ENCODE measurements at places on chromosomes 5 and 9.

DNA sequence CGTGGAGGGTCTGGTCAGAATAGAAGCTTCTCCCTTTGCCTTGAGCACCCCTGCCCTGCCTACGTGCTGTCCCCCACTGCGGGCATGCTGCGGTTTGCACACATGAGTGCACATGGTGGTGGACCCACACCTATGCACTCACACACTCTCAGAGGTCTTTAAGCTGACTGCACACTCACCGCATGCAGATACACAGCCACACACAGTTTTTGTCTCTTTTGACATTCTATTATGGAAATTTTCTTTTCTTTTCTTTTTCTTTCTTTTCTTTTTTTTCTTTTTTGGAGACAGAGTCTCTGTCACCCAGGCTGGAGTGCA is 584 bp upstream of the ARID3C start:
- DNase-seq, result no peak

GRCh38 chr5:40080191-40080590 is 599.5 kb upstream of the PTGER4 start:
- no peak for DNase-seq

- no peak for DNase-seq
Observed at GRCh38 chr5:91194824-91195381, 188.2 kb downstream of the ARRDC3 start.

DNA sequence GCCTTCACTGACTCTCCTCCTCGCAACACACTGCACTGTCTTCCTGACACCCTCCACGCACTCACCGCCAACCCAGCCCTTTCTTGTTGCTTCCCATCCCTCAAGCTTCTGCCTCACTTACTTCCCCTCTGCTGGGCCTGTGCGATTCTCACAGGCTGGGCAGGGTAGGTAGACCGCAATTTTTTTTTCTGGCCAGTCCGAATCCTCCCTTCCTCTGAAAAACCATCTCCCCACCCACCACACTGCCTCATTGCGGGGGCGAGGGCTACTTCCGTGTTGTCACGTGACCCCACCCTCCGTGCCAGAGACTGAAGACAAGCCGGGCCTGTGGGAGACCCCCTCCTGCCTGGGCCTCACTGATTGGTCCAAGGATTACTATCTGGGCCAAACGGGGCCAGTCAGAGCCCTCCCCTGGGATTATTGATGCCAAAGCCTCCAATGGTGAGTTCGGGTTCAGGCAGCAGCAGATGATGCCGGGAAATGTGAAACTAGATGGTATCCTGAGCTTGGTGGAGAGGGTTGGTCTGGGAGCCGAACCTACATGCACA is 73.1 kb downstream of the STK10 start:
- DNase-seq, result peak; percentile 91

DNA sequence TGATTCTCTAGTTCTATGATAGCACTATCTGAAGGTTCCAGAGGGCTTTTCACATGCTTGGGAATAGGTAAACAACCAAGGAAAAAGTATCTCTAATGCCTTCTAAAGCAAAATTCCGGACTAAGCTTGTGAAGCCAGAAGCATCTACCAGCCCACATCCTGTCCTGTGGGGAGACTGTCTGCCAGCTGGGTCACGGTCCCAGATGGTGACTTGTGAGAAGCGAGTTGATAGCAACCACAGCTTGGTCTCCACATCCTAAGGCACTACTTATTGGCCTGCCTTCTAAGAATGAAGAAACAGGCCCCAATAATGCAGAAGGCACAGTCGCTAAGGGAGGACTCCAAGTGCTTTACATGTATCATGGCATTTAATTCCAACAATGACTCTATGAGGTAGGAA is 184.1 kb upstream of the ADRA1B start:
- peak; percentile 99 for DNase-seq

DNA sequence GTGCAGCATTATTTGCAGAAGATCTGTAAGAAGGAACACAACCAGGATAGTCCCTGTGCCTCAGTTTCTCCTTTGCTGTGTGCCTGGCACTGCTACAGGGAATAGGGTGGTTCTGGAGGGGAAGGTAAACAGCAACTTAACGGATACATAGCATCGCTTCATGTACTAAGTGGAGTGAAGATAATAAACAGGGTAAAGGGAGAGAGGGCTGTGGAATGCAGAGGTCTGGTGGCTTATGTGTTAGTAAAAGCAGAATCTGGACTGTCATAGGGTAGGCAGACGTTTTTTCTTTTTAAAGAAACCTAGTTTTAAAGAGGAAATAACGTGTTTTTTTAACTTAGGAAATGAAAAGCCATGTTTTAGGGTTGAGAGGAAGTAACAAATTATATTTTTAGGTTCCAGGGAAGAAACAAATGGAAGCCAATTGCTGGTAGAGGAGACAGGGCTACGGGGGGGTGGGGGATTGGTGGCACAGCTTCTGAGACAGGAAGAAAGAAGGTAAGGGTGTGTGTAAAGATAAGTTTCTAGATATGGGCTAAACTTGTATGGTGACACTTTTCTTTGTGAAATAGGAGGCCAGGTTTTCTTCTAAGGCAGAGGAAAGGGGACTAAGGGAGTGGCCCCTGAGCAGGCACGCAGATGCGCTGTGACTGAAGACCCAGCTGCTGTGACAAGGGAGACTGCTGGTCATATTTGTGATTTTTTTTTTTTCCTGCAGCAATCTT is 1.3 kb downstream of the GNG10 start:
- DNase-seq, result peak; percentile 46

DNA sequence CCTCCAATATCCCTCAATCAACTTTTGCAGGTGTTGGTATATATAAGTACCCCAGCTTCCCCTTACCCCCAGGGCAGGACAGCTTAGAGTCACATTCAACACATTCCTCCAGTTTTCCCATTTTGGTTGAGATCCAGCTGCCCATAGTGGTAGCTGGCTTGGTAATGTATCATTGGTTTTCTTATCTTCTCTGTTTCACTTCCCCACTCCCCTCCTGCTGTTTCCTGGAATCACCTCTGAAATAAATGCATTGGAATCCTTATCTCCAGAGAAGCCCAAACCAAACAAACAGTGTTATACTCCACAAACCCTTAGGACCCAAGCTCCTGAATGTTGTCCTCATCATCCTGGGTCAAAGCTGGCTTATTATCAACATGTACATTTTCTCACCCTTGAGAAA is 184.8 kb downstream of the TMEM38B start:
- DNase-seq, result no peak

DNA sequence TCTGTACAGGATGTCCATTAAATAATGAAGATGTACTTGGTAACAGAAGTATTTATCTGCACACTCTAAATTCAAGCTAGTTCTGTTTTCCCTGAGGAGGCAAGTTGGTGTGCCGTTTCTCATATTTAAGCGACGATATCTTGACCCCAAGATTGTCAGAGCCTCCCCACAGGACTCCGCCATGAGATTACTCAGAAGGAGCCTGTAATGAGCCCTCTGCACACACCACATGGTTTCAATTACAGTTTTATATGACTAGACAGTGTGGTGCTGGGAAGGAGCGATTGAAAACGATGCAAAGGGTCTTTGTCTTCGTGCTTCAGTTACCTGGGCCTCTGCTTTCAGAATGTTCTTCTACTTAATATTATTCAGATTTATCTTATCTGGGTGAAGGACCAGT is 840.4 kb upstream of the WWC1 start:
- no peak for DNase-seq

DNA sequence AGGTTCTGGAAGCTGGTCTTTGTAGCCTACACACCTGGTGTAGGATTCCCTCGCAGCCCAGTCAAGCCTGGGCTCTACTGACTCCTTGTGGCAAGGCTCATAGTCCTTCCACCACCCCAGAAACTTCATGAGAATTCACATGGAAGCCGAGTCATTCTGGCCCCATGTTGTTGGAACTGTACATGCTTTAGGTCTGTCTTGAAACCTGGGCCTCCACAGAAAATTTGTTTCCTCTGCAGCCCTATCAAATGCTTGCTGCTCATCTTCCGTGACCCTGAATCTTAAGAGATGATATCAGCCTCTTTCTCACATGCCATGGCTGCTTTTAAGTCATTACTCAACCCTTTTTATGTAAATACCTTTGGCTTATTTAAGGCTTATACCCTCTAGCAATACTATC is 113.4 kb upstream of the GRHPR start:
- DNase-seq, result peak; percentile 37

All from common myeloid progenitor, CD34-positive (primary cell).